Uterus (tissue), 4 donors: ENCODE measurements at places on chromosomes 12 and 14. TPM values are rescaled to one million over a fixed set of nuclear protein-coding genes. Genes with fewer than 3 reads are reported as not detected.

DNA sequence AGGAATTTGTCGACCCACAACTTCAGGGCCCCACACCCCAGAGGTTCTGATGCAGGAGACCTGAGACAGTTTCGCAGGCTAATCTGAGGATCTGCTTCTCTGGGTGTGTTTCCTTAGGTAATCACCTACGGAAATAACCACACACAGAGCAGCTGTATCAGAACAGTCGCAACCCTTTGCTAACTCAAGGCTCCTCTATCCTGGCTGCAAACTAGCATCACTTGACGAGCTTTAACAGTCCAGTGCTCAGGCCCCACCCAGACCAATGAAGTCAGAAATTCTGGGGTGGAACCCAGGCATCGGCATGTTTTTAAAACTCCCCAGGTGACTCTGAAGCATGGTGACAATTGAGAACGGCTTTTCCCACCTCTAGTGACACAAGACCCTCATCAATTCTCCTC lies 20.7 kb downstream of the SLC7A7 start:
- H3K4me3 ChIP-seq = no peak overlapping the region
- no peak overlapping the region for H3K27ac ChIP-seq
- H3K27me3 ChIP-seq = no peaks in the 10 kb centered on the region
- DNase-seq = no peak
- H3K4me1 ChIP-seq = no peaks in the 10 kb centered on the region

- no peaks in the 10 kb centered on the region for H3K4me1 ChIP-seq
- H3K27ac ChIP-seq = no peak overlapping the region
- no peaks in the 10 kb centered on the region for H3K36me3 ChIP-seq
- no peak overlapping the region for H3K4me3 ChIP-seq
- H3K27me3 ChIP-seq = no peaks in the 10 kb centered on the region
- no peak for DNase-seq
Observed at GRCh38 chr14:34277191-34277590, 184.8 kb downstream of the SPTSSA start.

GRCh38 chr14:44300916-44301315 lies 206.2 kb downstream of the FSCB start:
- H3K27me3 ChIP-seq = no peaks in the 10 kb centered on the region
- H3K4me3 ChIP-seq = no peak overlapping the region
- no peaks in the 10 kb centered on the region for H3K36me3 ChIP-seq
- H3K4me1 ChIP-seq = no peaks in the 10 kb centered on the region
- DNase-seq = no peak

GRCh38 chr12:1691123-1692007 lies 495 bp downstream of the ADIPOR2 start:
- peak overlapping the region; percentile 96 for H3K27ac ChIP-seq
- H3K4me1 ChIP-seq = no peaks in the 10 kb centered on the region
- H3K4me3 ChIP-seq = peak overlapping the region; percentile 98
- DNase-seq = peak; percentile 32

GRCh38 chr12:2575245-2575644 lies 219.5 kb upstream of the FKBP4 start:
- no peak for DNase-seq
- H3K4me3 ChIP-seq = no peak overlapping the region
- H3K27ac ChIP-seq = no peak overlapping the region
- no peaks in the 10 kb centered on the region for H3K36me3 ChIP-seq
- no peaks in the 10 kb centered on the region for H3K4me1 ChIP-seq
- no peaks in the 10 kb centered on the region for H3K27me3 ChIP-seq

- no peaks in the 10 kb centered on the region for H3K27me3 ChIP-seq
- DNase-seq = no peak
- H3K27ac ChIP-seq = no peak overlapping the region
- H3K4me3 ChIP-seq = no peak overlapping the region
- no peaks in the 10 kb centered on the region for H3K36me3 ChIP-seq
- H3K4me1 ChIP-seq = peaks cover 21% of the 10 kb centered on the region
Observed at GRCh38 chr12:56722832-56723231, 2.3 kb downstream of the NACA start.

GRCh38 chr14:95071649-95072280 lies 85.6 kb downstream of the DICER1 start:
- no peaks in the 10 kb centered on the region for H3K4me1 ChIP-seq
- no peak overlapping the region for H3K27ac ChIP-seq
- no peaks in the 10 kb centered on the region for H3K27me3 ChIP-seq
- DNase-seq = no peak

DNA sequence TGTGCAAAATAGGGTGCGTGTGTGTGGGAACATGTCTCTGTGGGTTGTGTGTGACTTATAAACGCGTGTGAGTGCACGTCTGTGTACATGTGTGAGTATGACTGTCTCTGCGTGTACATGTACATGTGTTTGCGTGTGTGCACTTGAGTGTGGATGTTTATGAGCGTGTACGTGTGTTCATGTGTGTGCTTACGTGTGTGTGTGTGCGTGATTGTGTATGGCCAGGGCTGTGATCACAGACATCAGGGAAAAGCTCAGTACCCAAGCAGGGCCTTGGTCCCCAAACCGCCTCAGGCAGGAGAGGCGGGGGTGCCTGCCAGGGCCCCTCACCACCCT lies 326.3 kb upstream of the DIO3 start:
- no peaks in the 10 kb centered on the region for H3K27me3 ChIP-seq
- no peaks in the 10 kb centered on the region for H3K4me1 ChIP-seq
- no peaks in the 10 kb centered on the region for H3K36me3 ChIP-seq
- no peak for DNase-seq

- no peak for DNase-seq
- no peaks in the 10 kb centered on the region for H3K4me1 ChIP-seq
- no peak overlapping the region for H3K27ac ChIP-seq
Observed at GRCh38 chr12:6840330-6840729, 395 bp upstream of the GNB3 start.

DNA sequence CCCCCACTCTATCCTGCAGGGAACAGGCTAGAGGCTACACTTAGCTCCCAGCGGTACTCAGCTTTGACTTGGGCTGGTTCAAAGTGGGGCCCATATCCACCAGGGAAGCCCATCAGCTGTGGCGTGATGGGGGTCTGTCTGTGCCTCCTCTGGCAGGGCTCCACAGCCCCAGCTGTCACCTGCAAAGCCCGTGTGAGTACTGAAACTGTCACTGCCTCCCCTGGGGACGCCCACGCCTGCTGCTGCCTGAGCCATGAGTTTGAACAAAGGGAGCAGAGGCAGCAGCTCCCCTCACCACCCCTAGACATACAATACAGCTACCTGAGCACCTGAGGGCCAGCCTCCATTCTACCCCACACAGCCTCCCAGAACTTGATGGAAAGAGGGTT lies 5.0 kb downstream of the REM2 start:
- no peak for DNase-seq
- H3K27ac ChIP-seq = peak overlapping the region; percentile 82
- H3K4me3 ChIP-seq = no peak overlapping the region
- H3K27me3 ChIP-seq = no peaks in the 10 kb centered on the region

GRCh38 chr12:24229031-24229700 lies 279.7 kb upstream of the SOX5 start:
- no peak overlapping the region for H3K4me3 ChIP-seq
- H3K27ac ChIP-seq = no peak overlapping the region
- no peaks in the 10 kb centered on the region for H3K36me3 ChIP-seq
- H3K4me1 ChIP-seq = no peaks in the 10 kb centered on the region
- DNase-seq = no peak

- no peaks in the 10 kb centered on the region for H3K36me3 ChIP-seq
- peak overlapping the region; percentile 91 for H3K4me3 ChIP-seq
- no peak for DNase-seq
Observed at GRCh38 chr12:48681399-48681709, 684 bp downstream of the KANSL2 start.

Gene AQP6
- not detected for total RNA-seq

Gene LGR5
- 0.27 TPM for total RNA-seq

Gene MEG3
- 43.3 TPM for total RNA-seq

Gene SAMD15
- total RNA-seq = not detected

Gene PEBP1
- 98.1 TPM for total RNA-seq

Gene TMEM119
- total RNA-seq = 9.1 TPM

Gene GARIN6
- not detected for total RNA-seq

Gene EEF1AKMT3
- 2.3 TPM for total RNA-seq

Gene MYF6
- not detected for total RNA-seq

Gene PRICKLE1
- total RNA-seq = 5.9 TPM
